ENCODE measurements at places on chromosomes 16 and 17.

- DNase-seq: no peak
Observed at GRCh38 chr17:79670537-79671084, 59.8 kb upstream of the RBFOX3 start.

DNA sequence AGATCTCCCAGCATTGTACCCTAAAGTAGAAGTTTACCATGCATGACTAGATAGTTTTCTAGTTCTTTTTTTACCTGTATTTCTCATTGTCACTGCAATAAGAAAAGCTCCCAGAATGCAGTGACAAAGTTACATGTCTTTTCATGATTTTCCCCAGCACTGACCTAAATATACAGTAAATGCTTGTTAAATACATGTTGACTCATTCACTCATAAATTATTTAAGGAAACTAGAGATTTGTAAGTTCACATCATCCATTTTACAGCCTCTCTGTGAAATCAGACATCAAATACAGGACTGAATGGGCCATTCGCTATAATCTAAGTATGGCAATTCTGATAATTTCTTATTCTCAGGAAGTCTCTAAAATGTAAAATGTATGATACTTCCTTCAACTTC lies 258.9 kb upstream of the AXIN2 start:
- no peak for DNase-seq

GRCh38 chr17:15006421-15007128 lies 258.6 kb downstream of the PMP22 start:
- no peak for DNase-seq

DNA sequence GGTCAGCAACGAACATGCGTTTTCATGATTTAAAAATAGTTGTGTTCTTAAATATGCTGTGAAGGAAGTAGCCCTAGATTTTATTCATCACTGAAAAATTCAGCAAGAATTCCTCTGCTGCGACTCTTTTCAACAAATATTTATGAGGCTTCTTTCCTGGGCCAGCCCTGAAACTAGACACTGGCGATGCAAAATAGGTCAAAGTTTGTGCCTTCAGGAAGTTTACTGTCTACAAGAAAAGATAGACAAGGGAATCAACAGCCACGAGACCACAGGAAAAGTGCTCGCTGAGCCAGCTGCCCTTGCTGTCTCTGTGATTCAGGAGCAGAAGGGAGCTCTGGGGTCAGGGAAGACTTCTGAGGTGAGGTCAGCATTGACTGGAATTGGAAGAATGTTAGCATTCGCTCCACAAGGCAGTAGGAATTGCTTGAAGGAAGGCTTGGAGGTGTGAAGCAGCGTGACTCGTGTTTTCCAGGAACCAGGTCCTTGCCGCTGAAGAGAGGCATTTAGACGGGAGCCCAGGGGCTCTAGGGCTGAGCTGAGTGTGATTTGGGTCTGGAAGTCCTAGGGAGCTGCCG lies 1.9 kb upstream of the RPL26 start:
- no peak for DNase-seq

- DNase-seq: no peak
Observed at GRCh38 chr16:22641131-22641628, 130.5 kb downstream of the NPIPB5 start.

DNA sequence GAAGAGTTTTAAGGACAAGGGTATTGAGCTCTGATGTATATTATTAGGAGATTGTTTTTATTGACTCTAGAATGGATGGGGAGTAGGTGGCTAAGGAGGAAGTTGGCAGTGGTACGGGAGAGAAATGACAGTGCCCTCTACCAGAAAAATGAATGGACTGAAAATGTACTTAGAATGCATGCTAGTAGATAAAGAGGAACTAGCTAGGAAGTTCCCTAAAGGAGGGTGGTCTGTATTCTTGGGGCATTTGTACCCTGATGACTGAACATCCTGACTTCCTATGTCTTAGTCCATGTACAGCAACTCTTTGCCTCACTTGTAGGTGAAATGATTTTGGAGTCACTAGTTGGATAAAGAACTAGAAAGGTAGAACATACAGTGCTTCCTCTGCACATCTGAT lies 581.5 kb upstream of the RBFOX1 start:
- DNase-seq: no peak

GRCh38 chr17:79695797-79696609 lies 34.7 kb upstream of the ENPP7 start:
- no peak for DNase-seq

DNA sequence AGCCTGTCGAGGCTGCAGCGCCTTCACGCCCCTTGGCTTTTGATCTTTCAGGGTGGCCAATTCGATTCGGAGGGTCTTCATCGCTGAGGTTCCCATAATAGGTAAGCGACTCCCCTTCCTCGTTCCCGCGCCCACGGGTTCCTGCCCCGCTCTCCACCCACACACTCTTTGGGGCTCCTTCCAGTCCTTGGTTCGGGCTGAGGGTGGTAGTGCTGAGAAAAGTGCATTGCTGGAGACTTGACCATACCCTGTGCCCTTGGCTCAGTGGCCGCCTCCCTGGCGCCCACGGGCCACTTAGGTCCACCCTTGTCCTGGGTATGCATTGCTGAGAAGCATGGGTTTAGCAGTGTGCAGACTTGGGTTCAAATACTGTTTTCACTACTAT lies 491 bp downstream of the POLR2C start:
- DNase-seq: no peak

DNA sequence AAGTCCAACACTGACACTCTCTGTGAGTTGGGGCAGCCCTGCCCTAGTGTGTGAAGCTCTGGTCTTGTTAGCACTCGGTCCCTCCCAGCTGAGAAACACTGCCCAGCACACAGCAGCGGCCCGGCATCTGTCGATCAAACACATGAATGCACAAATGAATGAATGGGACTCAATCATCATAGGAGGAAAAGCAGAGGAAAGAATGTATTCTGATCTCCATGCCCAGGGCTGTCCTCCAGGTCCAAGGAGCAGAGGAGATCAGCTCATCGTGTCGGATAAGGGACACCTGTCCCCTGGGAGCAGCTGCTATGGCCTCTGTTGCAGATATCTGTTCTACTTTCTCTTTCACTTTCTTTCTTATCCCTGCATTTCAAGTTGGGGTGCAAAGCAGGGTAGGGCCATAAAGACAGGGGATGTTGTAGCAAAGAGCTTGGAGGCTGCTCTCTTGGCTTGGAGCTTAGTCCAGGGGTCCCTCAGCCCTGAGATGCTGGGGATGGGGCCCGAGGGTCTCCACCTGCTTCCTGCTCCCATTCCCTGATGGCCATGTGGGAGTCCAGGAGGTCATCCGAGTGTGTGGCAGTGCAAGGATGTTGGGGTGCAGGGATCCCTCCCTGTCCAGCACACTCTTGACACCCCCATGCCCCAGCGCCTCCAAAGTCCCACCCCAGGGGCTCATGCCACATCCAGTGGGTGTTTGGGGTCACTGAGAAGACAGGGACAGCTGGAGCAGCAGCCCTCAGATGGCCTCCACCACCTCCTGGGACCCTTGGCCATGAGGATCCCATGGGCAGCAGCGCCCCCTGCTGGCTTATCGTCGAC lies 88.2 kb downstream of the IRF8 start:
- DNase-seq: peak; percentile 70

GRCh38 chr17:34601416-34601815 lies 22.0 kb downstream of the TMEM132E start:
- DNase-seq: no peak

DNA sequence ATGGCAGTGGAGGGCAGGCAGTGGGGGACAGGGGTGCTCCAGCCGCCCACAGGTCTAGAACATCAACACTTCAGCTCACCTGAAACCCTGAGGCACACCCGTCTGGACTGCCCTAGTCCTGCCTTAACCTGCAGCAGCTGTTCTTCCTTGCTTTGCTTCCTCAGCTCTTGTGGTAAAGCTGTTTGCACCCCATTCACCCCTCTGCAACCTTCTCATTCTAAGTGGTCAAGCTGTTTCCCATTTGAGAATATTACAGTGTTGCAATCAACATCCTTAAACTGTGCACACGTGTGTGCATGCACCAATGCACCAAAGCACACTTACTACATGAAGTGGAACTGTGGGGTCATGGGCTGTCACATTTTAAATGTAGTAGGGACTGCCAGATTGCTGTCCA lies 32.4 kb downstream of the SCNN1B start:
- DNase-seq: no peak

GRCh38 chr16:49594153-49594552 lies 220.5 kb downstream of the C16orf78 start:
- no peak for DNase-seq

DNA sequence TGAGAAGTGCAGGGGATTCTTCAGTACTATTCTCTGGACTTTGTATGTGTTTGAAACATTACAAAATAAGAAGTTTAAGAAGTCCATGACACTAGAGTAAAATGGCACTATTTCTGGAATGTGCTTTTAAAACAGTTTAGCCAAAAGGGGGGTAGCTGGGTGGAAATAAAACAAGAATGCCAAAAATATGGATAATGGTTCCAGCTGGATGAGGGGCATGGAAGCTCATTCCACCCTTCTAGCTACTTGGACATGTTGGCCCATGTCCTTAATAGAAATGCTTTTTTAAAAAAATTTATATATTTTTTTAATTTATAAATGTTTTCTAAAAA lies 13.1 kb downstream of the ZC3H7A start:
- DNase-seq: no peak

- no peak for DNase-seq
Observed at GRCh38 chr16:27495191-27495590, 54.5 kb downstream of the GTF3C1 start.

DNA sequence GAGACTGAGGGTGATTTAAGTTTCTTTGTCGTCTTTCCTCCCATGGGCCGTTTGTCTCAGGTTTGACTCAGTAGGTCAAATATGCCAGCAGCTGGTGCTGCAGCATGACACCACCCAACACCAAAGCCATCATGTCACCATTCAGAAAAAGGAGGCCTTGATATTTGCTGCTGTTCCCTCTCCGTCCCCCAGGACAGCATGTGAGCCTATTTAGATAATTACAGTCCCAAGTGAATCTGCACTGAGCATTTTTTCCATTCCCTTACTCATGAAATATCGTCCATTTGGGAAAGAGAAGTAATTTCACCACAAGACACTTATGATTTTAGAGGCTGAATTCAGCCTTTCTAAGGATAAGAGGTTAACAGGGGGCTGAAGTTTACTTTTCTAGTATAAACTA lies 62.2 kb upstream of the ADORA2B start:
- DNase-seq: no peak

DNA sequence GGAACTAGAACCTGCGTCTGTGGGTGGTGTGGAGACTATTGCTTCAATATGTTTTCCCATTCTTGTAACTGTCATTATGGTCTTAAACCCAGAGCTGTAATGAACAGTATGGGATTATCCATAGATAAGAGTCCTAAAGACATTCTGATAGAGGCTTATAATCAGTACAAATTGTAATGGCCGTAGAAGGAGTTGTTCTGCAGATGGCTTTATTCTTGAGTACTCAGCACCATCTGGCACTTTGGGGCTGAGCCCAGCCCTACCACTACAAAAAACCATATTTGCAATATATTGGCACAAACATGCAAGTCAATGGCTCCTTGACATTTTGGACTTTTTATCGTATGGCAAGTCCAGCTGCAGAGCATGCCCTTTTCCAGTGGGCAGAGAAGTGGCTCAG lies 150.0 kb downstream of the HS3ST4 start:
- DNase-seq: no peak

DNA sequence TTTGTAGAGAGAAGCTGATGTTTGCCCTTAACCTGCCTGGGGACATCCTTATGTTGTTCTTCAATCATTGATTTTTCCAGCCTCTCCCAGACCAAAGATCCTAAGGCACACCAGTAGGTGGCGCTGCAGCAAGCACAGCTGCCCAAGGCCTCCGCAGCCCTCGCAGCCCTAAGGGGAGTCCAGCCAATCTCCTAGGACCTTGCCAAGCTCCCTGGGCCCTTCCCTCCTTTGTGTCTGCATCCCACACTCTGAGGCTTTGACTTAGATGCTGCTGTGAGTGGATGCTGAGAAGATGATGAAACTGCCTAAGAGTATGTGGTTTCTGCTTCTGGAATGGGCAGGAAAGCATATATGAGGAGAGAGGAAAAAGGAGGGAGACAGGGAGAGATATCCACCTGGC lies 47.1 kb downstream of the SPACA3 start:
- no peak for DNase-seq

- DNase-seq: peak; percentile 39
Observed at GRCh38 chr17:44932096-44932786, 15.3 kb downstream of the KIF18B start.

Measured in pancreas (tissue), 10 donors.